Natural killer cell treated with Interleukin-12 subunit alpha and Interleukin-12 subunit beta and Interleukin-15 and Interleukin-18, amount 100 ng/mL, for 72 hours (primary cell): ENCODE measurements at places on chromosomes 5 and 9. TPM values are rescaled to one million over a fixed set of nuclear protein-coding genes. Genes with fewer than 3 reads are reported as not detected.

SLC30A5 gene
- total RNA-seq, result 54.0 TPM

SCGB3A2 gene
- total RNA-seq, result not detected

DNA sequence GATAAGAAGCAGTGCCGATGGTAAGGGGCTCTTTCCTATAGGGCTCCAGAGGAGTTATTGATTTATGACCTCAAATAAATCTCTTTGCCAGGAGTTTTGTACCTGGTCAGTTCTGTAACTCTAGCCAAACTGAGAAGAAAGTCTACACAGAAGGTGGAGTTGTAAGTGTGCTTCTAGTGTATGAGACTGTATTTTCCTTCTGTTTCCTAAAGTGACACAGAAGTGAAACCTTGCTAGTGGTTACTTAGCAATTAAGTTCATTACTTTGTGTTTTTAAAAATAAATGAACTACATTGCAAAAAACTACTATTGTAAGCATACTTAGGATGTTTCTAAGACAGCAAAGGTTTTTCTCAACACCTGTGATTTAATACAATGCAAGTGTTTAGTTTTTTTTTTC is 48.7 kb upstream of the ACTBL2 start:
- H3K36me3 ChIP-seq, result no peaks in the 10 kb centered on the region
- no peak overlapping the region for H3K4me3 ChIP-seq
- no peaks in the 10 kb centered on the region for H3K4me1 ChIP-seq
- no peak for DNase-seq
- no peak overlapping the region for H3K27ac ChIP-seq
- H3K27me3 ChIP-seq, result peaks cover 5% of the 10 kb centered on the region

EGFLAM gene
- not detected for total RNA-seq

GRCh38 chr9:91678807-91679580 is 255.4 kb upstream of the NFIL3 start:
- peaks cover 12% of the 10 kb centered on the region for H3K27me3 ChIP-seq
- peaks cover 4% of the 10 kb centered on the region for H3K4me1 ChIP-seq
- H3K27ac ChIP-seq, result no peak overlapping the region
- peak; percentile 8 for DNase-seq
- H3K4me3 ChIP-seq, result no peak overlapping the region
- H3K36me3 ChIP-seq, result no peaks in the 10 kb centered on the region

SPATA31E1 gene
- total RNA-seq, result not detected

GRCh38 chr5:60517850-60518249 is 182.1 kb downstream of the DEPDC1B start:
- no peak overlapping the region for H3K4me3 ChIP-seq
- no peak overlapping the region for H3K27ac ChIP-seq
- DNase-seq, result no peak
- H3K27me3 ChIP-seq, result no peaks in the 10 kb centered on the region

TMEFF1 gene
- not detected for total RNA-seq

- no peak for DNase-seq
- H3K27me3 ChIP-seq, result no peaks in the 10 kb centered on the region
- H3K36me3 ChIP-seq, result no peaks in the 10 kb centered on the region
- no peaks in the 10 kb centered on the region for H3K4me1 ChIP-seq
Observed at GRCh38 chr5:149320791-149321330, 24.4 kb upstream of the GRPEL2 start.

ASPN gene
- total RNA-seq, result not detected

GRCh38 chr9:18457510-18457909 is 16.4 kb upstream of the ADAMTSL1 start:
- no peaks in the 10 kb centered on the region for H3K36me3 ChIP-seq
- H3K27me3 ChIP-seq, result no peaks in the 10 kb centered on the region
- no peak overlapping the region for H3K4me3 ChIP-seq

OSMR gene
- total RNA-seq, result 0.17 TPM

GRCh38 chr5:90740244-90740799 is 181.7 kb downstream of the ADGRV1 start:
- H3K4me1 ChIP-seq, result no peaks in the 10 kb centered on the region
- DNase-seq, result no peak
- no peak overlapping the region for H3K27ac ChIP-seq
- H3K4me3 ChIP-seq, result no peak overlapping the region
- H3K36me3 ChIP-seq, result peaks cover 8% of the 10 kb centered on the region

- H3K4me1 ChIP-seq, result no peaks in the 10 kb centered on the region
- H3K27me3 ChIP-seq, result peaks cover 2% of the 10 kb centered on the region
- no peaks in the 10 kb centered on the region for H3K36me3 ChIP-seq
- DNase-seq, result no peak
- no peak overlapping the region for H3K4me3 ChIP-seq
Observed at GRCh38 chr9:89059925-89060506, 68.7 kb downstream of the S1PR3 start.

DNA sequence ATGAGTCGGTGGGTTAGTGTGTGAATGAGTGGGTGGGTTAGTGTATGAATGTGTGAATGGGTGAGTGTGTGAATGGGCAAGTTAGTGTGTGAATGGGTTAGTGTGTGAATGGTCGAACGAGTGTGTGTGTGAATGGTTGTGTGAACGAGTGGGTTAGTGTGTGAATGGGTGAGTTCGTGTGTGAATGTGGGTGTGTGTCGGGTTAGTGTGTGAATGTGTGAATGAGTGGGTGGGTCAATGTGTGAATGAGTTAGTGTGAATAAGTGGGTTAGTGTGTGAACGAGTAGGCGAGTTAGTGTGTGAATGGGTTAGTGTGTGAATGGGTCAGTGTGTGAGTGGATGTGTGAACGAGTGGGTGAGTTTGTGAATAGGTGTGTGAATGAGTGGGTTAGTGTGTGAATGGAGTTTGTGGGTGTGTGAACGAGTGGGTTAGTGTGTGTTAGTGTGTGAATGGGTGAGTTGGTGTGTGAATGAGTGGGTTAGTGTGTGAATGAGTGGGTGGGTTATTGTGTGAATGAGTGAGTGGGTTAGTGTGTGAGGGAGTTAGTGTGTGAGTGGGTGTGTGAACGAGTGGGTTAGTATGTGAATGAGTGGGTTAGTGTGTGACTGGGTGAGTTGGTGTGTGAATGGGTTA is 38.8 kb downstream of the NKD2 start:
- peak overlapping the region; percentile 31 for H3K27ac ChIP-seq
- DNase-seq, result no peak
- no peak overlapping the region for H3K4me3 ChIP-seq
- peaks cover 55% of the 10 kb centered on the region for H3K36me3 ChIP-seq
- no peaks in the 10 kb centered on the region for H3K27me3 ChIP-seq

DNA sequence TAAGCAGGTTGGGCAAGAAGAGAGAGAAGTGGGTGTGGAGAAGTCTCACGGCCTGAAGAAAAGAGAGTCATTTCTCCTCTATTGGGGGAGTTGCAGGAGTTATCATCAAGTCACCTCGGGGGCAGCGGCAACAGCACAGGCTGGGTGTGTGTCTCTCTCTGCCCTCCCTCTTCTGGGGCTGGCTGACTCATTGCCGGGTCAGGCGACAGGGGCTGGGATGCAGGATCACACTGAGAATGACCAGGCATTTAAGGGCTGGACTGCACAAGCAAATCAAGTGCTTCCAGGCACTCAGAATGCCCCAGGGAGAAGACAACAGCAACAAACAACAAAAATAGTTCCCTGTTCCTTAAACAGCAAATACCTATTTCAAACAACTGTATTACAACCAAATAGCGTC is 6.3 kb upstream of the EQTN start:
- H3K27me3 ChIP-seq, result peaks cover 3% of the 10 kb centered on the region
- DNase-seq, result no peak
- no peak overlapping the region for H3K4me3 ChIP-seq
